Right renal cortex interstitium (tissue), 3 donors: ENCODE measurements at places on chromosomes 7 and 10. TPM values are rescaled to one million over a fixed set of nuclear protein-coding genes. Genes with fewer than 3 reads are reported as not detected.
A peak's percentile ranks its signal among the peaks of the same experiment; 100 is the strongest.

FGL2 gene
- polyA plus RNA-seq: 92.3 TPM

NKX1-2 gene
- polyA plus RNA-seq: not detected

RHOBTB1 gene
- 76.7 TPM for polyA plus RNA-seq

DNA sequence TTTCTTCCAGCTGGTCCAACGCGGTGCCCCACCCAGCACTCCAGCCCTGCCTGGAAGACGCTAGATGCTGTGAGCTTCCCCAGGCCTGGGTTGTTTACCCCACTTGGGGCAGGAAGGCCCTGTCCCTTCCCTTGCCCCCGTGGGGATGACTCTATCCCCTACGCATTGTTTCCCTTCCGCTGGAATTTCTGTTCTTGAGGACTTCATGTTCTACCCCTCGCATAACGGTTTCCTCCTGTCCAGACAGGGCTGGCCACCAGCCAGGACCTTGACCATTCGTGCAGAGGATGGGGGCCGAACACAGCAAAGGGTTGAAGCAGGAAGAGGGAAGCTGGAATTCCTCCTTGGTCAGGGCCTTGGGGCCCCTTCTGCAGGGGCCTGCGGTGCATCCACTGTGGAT is 14.7 kb upstream of the SERPINE1 start:
- DNase-seq: no peak

- no peak for DNase-seq
Observed at GRCh38 chr7:6162331-6162620, 110.1 kb downstream of the CYTH3 start.

DNA sequence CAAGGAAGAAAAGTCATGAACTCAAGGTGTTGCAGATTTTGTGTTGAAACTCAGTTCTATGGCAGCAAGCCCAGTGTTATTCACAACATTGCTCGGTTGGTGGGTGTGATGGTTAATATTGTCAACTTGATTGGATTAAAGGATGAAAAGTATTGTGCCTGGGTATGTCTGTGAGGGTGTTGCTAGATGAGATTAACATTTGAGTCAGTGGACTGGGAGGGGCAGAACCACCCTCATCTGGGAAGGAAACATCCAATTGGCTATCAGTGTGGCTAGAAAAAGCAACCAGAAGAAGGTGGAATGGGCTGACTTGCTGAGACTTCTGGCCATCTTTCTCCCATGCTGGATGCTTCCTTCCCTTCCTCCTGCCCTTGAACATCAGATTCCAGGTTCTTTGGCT is 353.2 kb downstream of the ADRA2A start:
- no peak for DNase-seq

DNA sequence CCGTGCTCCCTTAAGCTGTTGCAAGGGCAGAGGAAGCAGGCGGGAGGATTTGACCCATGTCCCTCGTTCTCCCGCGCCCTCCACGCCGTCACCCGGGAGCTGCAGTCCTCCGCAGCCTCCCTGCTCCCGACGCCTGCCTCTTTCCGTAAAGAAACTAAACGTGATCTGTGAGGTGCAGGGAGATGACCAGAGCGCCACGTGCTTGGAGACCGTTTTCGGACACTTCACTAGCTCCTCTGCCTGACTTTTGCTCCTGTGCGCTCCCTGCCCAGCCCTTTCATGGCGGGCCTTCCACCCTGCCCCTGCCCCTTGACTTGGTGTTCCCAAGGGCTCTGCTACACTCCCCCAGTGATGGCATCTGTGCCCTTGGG is 171.2 kb downstream of the LSM5 start:
- DNase-seq: no peak

- peak; percentile 69 for DNase-seq
Observed at GRCh38 chr7:5634107-5634950, 147.1 kb downstream of the RNF216 start.
